Frontal cortex (tissue), 4 donors: ENCODE measurements at places on chromosomes 13 and 19. TPM values are rescaled to one million over a fixed set of nuclear protein-coding genes. Genes with fewer than 3 reads are reported as not detected.
A peak's percentile ranks its signal among the peaks of the same experiment; 100 is the strongest.

IRGC gene
- total RNA-seq = not detected

- no peak for DNase-seq
These were observed 121.6 kb upstream of the SGCG start for GRCh38 chr13:23059173-23059572.

DNA sequence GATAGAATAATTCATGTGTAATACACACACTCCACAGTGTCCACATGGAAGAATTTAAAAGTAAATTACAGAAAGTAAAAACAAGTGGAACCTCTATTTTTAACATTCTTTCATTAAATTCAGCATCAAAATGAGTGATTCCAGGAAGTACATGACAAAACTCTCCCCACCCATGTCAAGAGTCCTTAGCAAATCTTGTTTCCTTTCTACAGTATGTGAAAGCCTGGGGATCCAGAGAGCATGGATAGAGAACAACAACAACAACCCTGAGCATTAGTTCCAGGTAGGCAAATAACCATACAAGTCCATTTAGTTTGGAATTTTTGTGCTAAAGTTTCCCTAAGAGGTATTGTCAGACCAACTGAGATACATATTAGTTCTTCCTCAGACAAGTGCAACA is 267.9 kb downstream of the ENOX1 start:
- no peak for DNase-seq

ZNF625 gene
- 29.3 TPM for total RNA-seq

DNA sequence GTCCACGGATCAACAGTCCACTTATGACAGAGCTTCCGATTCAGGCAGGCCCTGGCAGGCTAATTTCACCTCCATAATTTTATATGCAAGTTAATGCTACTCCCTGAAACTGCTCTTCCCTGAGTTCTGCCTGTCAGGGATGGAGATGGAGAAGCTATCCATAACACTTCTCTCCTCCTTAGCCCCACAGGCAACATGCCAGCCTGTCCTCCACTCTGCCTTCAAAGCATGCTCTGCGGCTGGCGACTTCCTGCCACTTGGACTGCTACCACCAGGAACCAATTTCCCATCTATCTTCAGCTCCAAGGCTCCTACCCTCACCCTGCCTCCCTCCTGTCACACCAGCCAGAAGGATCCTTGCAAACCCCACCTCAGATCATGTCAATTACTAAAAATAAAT is 35.4 kb downstream of the GSX1 start:
- no peak for DNase-seq

DNA sequence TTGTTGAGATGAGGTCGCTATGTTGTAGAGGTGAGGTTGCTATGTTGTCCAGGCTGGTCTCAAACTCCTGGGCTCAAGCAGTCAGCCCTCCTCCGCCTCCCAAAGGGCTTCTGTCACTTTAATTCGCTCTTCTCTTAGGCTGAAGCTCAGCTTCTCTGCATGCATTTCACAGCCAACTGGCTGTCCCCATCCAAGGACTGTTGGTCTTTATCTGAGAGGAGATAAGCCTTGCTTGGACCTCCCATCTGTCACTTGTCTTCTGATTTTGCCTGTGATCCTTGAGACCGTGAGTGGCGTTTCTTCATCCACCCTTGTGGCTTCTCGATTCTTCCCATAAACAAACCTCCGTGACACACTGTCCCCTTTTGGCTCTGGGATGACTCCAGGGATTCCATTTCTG is 24.4 kb downstream of the CERS1 start:
- DNase-seq = no peak

LYPD5 gene
- total RNA-seq = 2.0 TPM

S1PR5 gene
- 0.41 TPM for total RNA-seq

GRCh38 chr13:110464556-110465333 is 96.8 kb downstream of the RAB20 start:
- DNase-seq = no peak

GRCh38 chr19:50723735-50724521 is 764 bp downstream of the CLEC11A start:
- DNase-seq = no peak

GRCh38 chr19:19257137-19257536 is 16.0 kb downstream of the TM6SF2 start:
- DNase-seq = no peak

DNA sequence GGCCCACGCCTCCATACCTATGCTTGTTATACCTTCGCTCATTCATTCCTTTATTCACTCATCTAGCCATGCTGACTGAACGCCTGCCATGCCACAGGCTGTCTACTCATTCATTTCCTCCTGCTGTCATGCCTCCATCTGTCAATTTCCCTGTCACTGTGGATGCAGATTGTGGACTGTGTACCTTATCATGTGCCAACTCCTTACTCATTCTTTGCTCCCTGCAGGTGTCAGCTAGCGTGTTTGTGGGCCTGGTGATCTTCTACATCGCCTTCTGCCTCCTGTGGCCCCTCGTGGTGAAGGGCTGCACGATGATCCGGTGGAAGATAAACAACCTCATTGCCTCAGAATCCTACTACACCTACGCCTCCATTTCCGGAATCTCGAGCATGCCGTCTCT is 4.1 kb upstream of the PSMD8 start:
- DNase-seq = no peak

NALCN gene
- 34.6 TPM for total RNA-seq

DNA sequence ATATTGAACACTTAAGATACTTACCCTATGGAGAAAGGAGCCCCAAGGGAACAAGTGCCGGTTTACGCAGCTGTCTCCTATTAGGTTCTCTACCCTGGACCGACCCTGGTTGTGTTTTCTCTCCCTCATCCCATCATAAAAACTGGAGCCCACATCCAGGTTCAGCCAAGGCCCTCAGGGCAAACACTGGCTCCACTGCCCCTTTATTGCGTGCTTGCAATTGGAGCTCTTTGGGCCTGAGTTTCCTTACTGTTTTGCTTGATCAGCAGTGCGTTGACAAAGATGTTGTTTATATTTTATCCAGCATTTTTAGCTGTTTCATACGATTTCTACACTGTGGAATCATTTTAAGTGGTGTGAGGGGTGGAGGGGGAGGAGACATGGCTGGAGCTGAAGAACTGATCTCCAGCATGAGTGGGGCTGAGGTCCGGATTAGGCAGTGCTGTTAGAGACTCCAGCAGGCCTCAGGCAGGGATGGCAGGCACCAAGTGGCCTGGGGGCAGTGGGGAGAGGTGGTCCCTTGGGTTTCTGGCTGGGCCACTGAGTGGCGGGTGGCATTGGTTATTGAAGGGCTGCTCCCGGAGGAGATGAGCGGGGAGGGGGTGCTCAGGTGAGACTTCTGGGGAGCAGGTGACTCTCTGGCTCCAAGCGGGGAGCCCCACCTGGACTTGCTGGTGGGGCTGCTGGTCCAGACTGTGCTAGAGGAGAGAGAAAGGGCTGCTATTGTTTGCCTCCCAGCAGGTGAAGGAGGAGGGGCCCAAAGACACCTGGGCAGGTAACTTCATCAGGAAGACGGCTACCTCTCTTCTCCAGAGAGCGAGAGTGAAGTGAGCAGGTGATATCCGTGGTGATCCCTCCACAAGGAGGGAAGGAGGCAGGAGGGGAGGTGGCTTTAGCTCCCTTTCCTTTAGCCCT is 62.4 kb upstream of the RNF113B start:
- DNase-seq = no peak

NTF4 gene
- total RNA-seq = not detected

DNA sequence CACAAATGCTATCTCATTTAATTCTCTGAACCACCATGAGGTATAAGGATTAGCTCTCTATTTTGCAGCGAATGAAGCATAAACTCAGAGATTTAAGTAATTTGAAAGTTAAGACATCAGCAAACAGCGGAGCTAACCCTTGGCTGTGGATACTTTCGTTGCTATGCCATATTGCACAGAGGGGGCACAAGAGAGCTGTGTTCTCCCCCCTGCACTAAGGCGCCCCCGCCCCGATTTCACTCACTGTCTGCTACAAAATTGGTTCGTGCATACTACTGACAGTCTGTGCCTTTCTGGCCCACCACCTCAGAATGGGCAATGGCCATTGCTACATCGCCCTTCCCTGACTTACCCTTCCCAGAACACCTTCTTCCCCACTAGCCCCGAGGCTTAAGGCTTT is 105.7 kb upstream of the OBI1 start:
- DNase-seq = no peak

DNA sequence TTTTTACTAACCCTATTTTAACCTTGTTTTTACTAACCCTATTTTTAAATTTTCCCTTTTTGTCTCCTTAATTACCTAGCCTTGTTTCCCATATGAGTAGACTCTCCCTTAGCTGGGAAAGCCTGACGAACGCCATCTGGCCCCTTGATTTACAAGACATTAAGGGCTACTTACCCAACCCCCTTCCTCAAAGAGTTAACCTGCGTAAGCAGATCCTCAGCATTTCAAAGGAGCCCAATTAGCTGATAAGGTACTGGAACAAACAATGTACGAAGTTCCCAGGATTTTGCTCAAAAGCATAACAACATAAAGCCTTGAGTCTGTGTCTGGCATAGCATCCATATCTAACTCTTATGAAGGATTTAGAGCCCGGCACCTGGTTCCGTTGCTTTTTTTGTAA is 4.7 kb upstream of the MVB12A start:
- DNase-seq = no peak

GRCh38 chr19:10095948-10096614 is 6.4 kb downstream of the ANGPTL6 start:
- DNase-seq = peak; percentile 97

- DNase-seq = peak; percentile 98
These were observed at the start of gene MBOAT7 for GRCh38 chr19:54189145-54189734. TSS of gene MBOAT7 (minus strand) at chr19:54189580. CDS start at chr19:54188508, 1,072 bp downstream.

ETV2 gene
- total RNA-seq = 0.82 TPM
